Epithelial cell of prostate (primary cell): ENCODE measurements at places on chromosomes 16 and 17.

- DNase-seq = no peak
Observed at GRCh38 chr17:45231481-45232116, 9.9 kb downstream of the FMNL1 start.

DNA sequence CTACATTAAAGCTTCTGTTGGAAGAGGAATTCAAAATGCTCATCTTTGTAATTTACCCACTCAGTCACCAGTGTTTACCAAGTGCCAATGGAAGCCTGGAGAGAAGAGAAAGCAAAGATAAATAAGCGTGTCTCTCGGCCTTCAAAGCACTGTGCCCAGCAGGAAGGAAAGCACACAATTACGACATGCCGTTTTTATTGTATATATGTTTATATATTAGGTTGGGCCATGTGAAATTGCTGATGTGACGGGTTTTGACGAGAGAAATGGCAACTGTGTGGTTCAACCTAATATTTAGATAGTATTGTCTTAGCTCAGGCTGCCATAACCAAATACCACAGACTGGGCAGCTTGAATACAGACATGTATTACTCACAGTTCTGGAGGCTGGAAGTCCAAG, 79.3 kb upstream of the HSBP1 start:
- DNase-seq = no peak

DNA sequence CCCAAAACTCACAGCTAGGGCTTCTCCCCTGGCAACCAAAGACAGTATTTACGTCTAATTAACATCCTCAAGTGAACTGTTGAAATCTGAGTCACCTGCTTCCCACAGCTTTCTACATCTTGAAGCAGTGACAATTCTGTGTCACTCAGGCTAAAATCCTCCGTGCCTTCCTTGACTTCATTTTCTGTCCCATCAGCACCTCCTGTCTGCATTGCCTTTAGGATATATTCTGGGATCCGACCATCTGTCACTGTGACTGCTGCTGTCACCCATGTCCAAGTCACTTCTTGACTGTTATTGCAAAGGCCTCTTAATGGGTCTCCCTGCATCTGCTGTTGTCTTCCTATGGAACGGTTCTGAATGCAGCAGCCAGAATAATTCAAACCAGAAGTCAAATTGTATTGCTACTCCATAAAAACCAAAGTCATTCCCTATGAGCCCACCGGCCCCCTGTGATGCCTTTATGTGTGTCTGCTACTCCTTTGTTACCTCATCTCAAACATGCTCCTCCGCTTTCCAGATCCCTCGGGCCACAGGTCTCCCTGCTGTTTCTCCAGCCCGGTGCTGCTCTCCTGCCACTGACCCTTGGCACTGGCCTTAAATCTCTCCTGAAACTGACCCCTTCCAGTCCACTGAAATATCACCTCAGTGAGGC, 56.9 kb downstream of the WWP2 start:
- DNase-seq = no peak

GRCh38 chr16:3841729-3842508, 38.6 kb downstream of the CREBBP start:
- DNase-seq = no peak

DNA sequence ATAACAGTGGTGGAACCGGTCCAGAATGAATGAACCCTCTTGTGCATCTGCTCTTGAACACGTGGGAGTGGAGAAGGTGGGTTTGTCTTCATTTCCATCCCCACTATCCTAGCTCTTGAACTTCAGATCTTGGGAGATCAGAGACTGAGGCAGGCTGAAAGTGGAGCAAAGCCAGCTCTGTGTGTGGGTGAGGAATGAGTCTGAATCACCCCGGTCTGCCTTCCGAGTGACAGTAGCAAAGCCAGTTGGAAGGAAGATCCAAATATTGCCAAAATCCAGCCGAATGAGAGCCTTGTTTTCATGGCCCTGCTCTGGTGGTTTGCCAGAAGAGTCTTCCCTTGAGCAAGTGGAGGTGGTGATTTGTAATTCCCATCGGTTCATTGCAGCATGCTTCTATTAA, 29.0 kb upstream of the ASIC2 start:
- DNase-seq = no peak

- DNase-seq = no peak
Observed at GRCh38 chr16:939311-939710, 31.5 kb downstream of the LMF1 start.

DNA sequence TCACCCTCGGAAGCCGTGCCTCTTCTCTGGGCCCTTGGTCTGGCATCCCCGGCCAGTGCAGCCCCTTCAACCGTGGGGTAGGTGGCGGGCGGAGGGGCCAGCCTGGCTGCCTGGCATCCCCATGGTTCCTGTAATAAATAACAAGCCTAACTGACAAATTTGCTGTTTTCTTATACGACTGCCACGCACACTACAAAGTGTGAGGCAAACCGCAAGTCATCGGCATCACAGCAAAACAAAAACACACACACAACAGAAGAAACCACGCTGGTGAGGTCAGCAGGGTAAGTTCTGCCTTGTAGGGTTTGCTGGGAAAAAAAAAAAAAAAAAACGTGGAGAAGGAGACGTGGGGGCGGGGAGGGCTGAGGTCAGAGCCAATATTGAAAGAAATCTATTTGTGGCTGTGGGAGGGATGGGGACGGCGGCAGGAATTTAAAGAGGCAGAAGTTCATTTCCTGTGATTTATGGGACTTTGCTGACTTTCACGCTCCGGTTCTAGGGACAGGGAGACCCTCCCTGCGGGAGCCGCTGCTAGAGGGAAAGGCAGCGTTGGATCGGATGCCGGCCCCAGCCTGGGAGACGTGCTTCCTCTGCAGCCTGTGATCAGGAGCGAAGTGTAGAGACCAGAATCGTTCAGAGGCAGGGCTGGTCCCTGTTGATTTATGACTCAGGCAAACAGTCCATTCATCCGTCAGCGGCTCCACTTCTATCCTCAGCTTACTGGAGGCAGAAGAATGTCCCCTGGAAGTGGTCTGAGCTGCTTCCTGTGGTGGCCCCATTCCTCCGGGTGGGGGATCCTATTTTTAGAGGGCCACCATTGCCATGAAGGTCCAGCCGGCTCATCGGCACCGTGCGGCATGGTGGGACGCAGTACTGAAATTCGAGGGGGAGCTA, 162.8 kb downstream of the FOXL1 start:
- no peak for DNase-seq

DNA sequence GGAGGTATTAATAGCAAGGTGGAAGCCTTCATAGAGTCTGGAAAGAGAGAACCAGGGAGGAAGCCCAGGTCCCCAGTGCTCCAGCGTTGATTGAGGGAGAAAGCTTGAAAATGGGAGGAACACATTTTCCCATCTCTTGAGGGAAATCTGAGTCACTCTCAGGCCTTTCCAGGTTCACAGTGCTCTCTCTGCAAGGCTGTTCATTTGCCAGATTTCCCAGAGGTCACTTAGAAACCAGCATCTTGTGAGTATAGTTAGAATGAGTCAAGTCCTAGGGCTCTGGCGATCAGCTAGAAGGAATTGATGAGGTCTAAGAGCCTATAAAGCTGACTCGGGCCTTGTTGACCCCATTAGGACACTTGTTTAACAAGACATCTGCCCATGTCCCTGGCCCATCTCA, 17.7 kb upstream of the ZNF594 start:
- no peak for DNase-seq
